ENCODE measurements at places on chromosomes 3 and 15. TPM values are rescaled to one million over a fixed set of nuclear protein-coding genes. Genes with fewer than 3 reads are reported as not detected.

TRA2B gene
- 425 TPM for total RNA-seq

DNA sequence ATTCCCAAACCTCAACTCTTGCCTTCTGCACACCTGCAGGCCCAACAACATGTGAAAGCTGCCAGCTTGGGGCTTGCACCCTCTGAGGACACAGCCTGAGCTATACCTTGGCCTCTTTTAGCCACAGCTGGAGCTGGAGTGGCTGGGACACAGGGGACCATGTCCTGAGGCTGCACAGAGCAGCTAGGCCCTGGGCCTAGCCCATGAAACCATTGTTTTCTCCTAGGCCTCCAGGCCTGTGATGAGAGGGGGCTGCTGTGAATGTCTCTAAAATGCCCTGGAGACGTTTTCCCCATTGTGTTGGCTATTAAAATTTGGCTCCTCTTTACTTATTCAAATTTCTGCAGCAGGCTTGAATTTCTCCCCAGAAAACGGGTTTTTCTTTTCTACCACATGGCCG lies 7.2 kb downstream of the ZKSCAN7 start:
- H3K27me3 ChIP-seq = no peaks in the 10 kb centered on the region
- H3K36me3 ChIP-seq = no peaks in the 10 kb centered on the region
- no peak for DNase-seq
- H3K27ac ChIP-seq = no peak overlapping the region
- H3K4me1 ChIP-seq = no peaks in the 10 kb centered on the region

DNA sequence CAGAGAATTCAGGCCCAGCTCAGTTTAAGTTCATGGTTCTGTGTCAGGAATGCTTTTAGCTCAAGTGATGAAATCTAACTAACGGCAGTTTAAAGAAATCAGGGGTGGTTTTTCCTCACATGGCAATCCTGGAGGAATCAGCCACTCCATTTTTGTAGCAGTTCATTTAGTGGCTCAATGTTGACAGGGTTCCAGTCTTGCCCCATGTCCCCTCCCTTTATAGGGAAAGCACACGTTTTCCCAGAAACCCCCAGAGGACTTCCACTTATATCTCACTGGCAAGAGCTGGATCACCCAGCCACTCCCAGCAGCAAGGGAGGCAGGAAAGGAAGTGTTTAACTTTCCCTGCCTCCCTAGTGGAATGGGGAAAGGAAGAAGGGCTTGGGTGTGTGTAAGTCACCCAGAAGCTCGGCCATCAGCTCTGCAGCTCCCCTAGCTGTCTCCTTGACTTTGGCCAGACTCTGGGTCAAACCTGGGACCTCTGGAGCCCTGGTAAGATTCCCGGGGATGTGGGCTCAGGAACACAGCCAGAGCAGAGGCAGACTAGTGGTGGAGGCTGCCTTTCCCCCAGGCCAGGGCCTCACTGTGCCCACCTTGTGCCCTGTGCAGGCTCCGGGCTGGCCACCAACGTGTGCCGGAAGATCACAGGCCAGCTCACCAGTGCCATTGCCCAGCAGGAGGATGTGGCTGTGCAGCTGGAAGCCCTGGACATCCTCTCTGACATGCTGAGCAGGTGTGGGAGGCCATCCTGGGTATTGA lies 11.3 kb downstream of the CAND2 start:
- H3K27me3 ChIP-seq = no peaks in the 10 kb centered on the region
- no peaks in the 10 kb centered on the region for H3K36me3 ChIP-seq
- no peak for DNase-seq
- H3K27ac ChIP-seq = no peak overlapping the region

CYP1A1 gene
- 6.2 TPM for total RNA-seq

- no peak overlapping the region for H3K4me3 ChIP-seq
- no peak for DNase-seq
- no peak overlapping the region for H3K27ac ChIP-seq
- H3K36me3 ChIP-seq = no peaks in the 10 kb centered on the region
- H3K4me1 ChIP-seq = no peaks in the 10 kb centered on the region
- no peaks in the 10 kb centered on the region for H3K27me3 ChIP-seq
These were observed 52.2 kb downstream of the EXOG start for GRCh38 chr3:38548154-38548931.

GRCh38 chr3:39142067-39142466 lies 11.3 kb downstream of the CSRNP1 start:
- no peaks in the 10 kb centered on the region for H3K27me3 ChIP-seq
- H3K4me3 ChIP-seq = no peak overlapping the region
- DNase-seq = no peak
- no peaks in the 10 kb centered on the region for H3K4me1 ChIP-seq

DGKG gene
- 2.6 TPM for total RNA-seq

DNA sequence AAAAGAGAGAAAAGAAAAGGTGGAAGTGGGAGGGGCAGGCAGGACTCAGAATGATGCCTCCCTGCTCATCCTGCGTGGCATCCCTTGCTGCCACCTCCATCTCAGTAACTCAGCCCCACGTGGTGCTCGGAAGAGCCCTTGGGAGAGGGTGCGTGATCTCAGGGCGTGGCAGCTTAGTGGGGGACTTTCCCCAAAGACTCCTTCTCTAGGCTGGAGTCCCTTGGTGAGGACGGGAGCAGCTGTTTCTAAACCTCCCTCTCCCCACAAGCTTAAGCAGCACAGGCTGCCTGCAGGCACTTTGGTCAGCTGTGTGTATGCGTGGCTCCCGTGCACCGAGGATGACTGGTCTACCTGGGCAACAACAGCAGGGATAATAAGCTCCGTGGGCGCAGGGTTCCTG lies 7.4 kb upstream of the ANPEP start:
- no peak for DNase-seq
- no peaks in the 10 kb centered on the region for H3K4me1 ChIP-seq
- H3K27ac ChIP-seq = no peak overlapping the region
- H3K36me3 ChIP-seq = no peaks in the 10 kb centered on the region
- H3K4me3 ChIP-seq = no peak overlapping the region

TGM4 gene
- not detected for total RNA-seq

DNA sequence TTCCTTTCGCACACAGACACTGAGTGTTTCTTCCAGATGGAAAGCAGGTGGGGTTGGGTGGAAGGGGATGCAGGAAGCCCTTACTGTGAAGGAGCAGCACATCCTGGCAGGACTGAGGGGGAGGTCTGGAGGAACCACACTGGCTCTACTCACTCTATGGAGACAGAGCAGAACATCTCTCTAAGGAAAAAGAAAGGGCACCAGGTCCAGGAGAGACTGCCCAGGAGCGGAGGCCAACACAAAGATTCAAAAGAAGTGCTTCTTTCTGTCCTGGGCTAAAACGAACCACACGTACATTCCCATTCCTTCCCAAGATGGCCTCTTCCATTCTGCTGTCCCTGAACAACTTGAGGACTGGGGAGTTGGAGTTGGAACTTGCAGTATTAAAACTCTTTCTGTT lies 13.8 kb upstream of the VIPR1 start:
- no peaks in the 10 kb centered on the region for H3K36me3 ChIP-seq
- H3K27me3 ChIP-seq = no peaks in the 10 kb centered on the region
- no peak overlapping the region for H3K4me3 ChIP-seq
- H3K27ac ChIP-seq = no peak overlapping the region

CFAP91 gene
- total RNA-seq = 9.1 TPM

- H3K27ac ChIP-seq = no peak overlapping the region
- peaks cover 6% of the 10 kb centered on the region for H3K4me1 ChIP-seq
- no peak overlapping the region for H3K4me3 ChIP-seq
- no peaks in the 10 kb centered on the region for H3K36me3 ChIP-seq
- H3K27me3 ChIP-seq = no peaks in the 10 kb centered on the region
- DNase-seq = no peak
These were observed 17.1 kb downstream of the TJP1 start for GRCh38 chr15:29805043-29805707.

- no peak overlapping the region for H3K27ac ChIP-seq
- H3K36me3 ChIP-seq = no peaks in the 10 kb centered on the region
- H3K4me3 ChIP-seq = peak overlapping the region; percentile 3
- no peak for DNase-seq
These were observed 2.2 kb downstream of the LTK start for GRCh38 chr15:41511331-41511898.

DNA sequence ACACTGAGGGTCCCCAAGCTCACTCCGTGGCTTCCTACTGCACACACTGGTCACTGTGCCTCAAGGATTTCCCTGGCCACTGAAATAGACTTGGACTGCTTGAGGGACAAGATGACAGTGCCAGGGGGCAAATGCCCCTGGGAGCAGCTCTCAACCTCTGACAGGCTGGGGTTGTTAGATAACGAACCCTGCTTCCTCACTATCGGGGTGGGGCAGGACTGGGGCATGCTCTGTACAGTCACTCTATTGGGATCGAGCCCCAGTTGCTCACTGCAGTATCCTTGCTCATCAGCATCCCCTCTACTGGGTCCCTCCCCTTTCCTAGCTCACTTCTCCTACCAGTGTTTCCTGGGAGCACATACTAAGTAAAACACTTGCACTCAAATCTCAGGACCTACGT lies 610.8 kb downstream of the NTRK3 start:
- H3K36me3 ChIP-seq = no peaks in the 10 kb centered on the region
- H3K27me3 ChIP-seq = no peaks in the 10 kb centered on the region
- no peak for DNase-seq
- no peaks in the 10 kb centered on the region for H3K4me1 ChIP-seq
- no peak overlapping the region for H3K4me3 ChIP-seq

TRIM59 gene
- total RNA-seq = 42.9 TPM

ATP2B2 gene
- total RNA-seq = 0.29 TPM

Data from uterus (tissue), 4 donors.